Muscle of leg (tissue), 16 donors: ENCODE measurements at places on chromosomes 7 and 10. TPM values are rescaled to one million over a fixed set of nuclear protein-coding genes. Genes with fewer than 3 reads are reported as not detected.

The PCLO gene
- 0.27 TPM for total RNA-seq

The CYP2C19 gene
- total RNA-seq = not detected

The SLC29A3 gene
- total RNA-seq = 1.7 TPM

The KCND2 gene
- total RNA-seq = 1.3 TPM

The METTL27 gene
- total RNA-seq = 1.7 TPM

The PHKG1 gene
- total RNA-seq = 52.4 TPM

The UNCX gene
- total RNA-seq = not detected

The VSTM4 gene
- total RNA-seq = 39.5 TPM

The FAM25A gene
- total RNA-seq = not detected

The ZNF425 gene
- total RNA-seq = 3.4 TPM

The TMEM236 gene
- 0.40 TPM for total RNA-seq

The SMKR1 gene
- total RNA-seq = not detected

The OR2A1 gene
- 0.13 TPM for total RNA-seq

The DNAJB9 gene
- 12.5 TPM for total RNA-seq

The ARL3 gene
- 7.6 TPM for total RNA-seq

The FERD3L gene
- total RNA-seq = not detected

The ZNF804B gene
- under 0.01 TPM for total RNA-seq

The NEUROD6 gene
- total RNA-seq = 0.04 TPM

The GHRHR gene
- 1.3 TPM for total RNA-seq

The CRTAC1 gene
- 0.27 TPM for total RNA-seq

The ADAP1 gene
- total RNA-seq = 2.0 TPM

The IFIT3 gene
- total RNA-seq = 10.7 TPM

The ATP6V0A4 gene
- total RNA-seq = 0.04 TPM

The ZMIZ2 gene
- total RNA-seq = 10.9 TPM

The EPO gene
- not detected for total RNA-seq

The TSPAN15 gene
- 54.0 TPM for total RNA-seq

The CCDC146 gene
- total RNA-seq = 6.7 TPM

The ATG9B gene
- 0.22 TPM for total RNA-seq

The DLX6 gene
- not detected for total RNA-seq

The TMEM225B gene
- total RNA-seq = 0.89 TPM

The PON1 gene
- total RNA-seq = 0.31 TPM

The VAX1 gene
- not detected for total RNA-seq

The ORAI2 gene
- total RNA-seq = 7.0 TPM
